GM18507 (cell line): ENCODE measurements at places on chromosomes 6 and 20.

GRCh38 chr6:142395266-142395665 is 93.5 kb downstream of the ADGRG6 start:
- DNase-seq: no peak

DNA sequence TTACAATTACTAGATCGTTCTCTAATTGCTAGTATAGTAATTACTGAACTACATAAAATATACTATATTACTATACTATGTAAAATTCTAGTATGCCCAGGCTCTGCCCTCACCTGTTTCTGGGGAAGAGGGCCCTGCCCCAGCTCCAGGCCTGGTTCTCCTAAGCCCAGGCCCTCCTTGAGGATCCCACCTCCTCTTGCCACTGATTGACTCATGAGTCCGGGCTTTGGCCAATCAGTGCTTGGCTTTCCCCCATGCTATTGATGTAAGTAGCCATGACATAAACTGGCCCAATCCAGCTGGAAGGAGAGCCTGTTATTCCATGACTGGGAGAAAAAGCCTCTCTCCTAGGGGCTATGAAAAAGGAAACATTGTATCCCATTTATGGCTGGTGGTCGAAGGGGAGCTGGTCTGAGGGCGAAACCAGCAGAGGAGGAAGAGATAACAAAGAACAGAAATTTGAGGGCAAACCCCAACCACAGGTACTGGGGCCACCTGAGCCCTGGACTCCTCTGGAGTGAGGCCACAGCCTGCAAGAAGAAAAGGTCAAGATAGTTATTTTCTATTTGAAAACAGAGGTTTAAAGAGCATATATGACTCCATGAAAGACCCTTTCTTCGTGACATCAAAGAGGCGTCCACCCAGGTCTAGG is 129.3 kb upstream of the CD93 start:
- no peak for DNase-seq

DNA sequence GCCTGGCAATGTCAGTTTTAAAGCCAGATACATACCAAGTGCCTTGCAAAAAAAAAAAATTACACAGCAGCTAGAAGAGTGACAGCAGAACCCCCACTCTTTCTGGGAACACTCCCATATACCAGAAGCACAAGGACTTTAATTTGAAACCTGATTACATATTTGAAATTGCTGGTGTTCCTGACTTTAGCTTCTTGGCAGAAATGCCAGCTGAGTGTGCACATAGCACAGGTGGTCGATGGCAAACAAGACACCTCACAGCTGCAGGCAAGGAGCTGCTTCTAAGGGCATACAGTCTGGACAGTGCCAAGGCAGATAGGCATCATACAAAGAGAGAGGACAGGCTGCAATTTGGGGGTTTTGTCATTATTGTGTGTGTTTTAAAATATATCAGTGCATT is 150.7 kb upstream of the SGK1 start:
- no peak for DNase-seq

DNA sequence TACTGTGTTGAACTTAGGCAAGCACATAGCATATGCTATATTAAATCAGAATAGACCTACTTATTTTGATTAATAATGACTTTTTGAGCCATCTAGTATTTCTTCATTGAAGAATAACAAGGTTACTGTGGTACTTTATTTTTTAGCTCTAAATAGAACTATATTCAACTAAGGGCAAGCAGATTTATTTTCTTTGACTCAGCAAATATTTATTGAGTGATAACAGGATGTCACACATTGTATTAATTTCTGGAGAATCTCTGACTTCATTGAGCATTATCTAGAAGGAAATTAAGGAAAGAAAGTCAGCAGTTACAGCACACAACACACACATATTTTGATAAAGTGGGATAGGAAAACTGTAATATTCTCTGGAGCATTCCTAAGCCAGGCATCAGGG is 407.4 kb downstream of the CD109 start:
- DNase-seq: no peak

DNA sequence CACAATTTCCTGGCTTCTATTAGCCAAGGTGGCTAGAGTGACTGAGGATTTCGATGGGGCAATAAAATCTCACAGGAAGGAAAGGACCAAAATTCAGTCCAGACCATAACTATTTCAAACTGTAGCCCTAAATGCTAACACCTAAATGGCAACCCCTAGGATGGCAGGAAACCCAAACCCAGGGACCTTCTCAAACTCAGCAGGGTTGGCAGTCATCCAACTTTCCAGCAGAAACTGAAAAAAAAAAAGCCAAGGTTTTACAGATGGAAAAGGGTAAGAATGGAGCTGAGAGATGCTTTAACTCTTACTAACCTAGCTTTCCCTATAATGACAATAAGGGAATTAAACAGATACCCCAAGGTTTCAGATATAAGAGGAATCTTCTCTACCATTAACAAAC is 10.5 kb downstream of the IBTK start:
- DNase-seq: no peak

GRCh38 chr20:63081831-63082230 is 75.1 kb upstream of the BHLHE23 start:
- DNase-seq: no peak

DNA sequence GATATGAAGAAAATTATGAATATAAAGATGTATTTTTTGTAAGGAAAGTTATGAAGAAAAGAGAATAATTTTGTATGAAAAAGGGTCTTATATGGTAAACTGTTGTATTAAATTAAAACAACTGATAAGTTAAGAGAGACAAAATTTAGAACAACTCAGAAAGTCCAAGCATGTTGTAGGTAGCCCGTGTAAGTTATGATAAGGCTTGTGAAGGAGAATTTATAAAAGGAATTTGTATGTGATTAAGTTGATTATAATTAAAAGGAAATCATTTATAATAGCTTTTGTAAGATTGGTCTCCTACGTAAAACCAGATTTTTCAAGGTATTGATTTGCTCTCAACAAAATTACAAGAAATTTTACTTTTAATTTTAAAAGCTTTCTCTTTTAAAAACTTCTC is 1579.3 kb downstream of the HACE1 start:
- no peak for DNase-seq
